CD4-positive, alpha-beta T cell (primary cell): ENCODE measurements at places on chromosomes 5 and 9. TPM values are rescaled to one million over a fixed set of nuclear protein-coding genes. Genes with fewer than 3 reads are reported as not detected.
A peak's percentile ranks its signal among the peaks of the same experiment; 100 is the strongest.

DNA sequence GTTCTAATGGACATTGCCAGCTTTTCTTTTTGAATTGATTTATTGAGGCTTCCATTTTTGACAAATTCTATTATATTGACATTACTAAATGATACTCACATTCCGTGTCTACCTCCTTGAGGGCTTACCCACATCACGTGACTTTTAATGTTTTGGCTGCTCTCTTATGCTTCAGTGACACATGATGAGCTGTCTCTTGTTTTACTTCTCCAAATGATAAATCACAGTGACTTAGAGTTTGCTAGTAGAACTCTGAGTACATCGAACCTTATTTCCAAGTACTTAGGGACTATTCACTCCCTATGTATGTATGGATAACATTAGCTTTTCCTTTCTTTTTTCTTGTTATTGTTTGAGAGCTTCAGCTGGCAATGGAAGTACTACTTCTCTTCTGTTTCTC is 169.8 kb upstream of the KCNN2 start:
- no peaks in the 10 kb centered on the region for H3K36me3 ChIP-seq
- no peaks in the 10 kb centered on the region for H3K27me3 ChIP-seq
- H3K4me3 ChIP-seq: no peak overlapping the region
- H3K27ac ChIP-seq: no peak overlapping the region
- no peak for DNase-seq

GRCh38 chr9:69585571-69585970 is 86.6 kb downstream of the APBA1 start:
- H3K27me3 ChIP-seq: no peaks in the 10 kb centered on the region
- H3K27ac ChIP-seq: no peak overlapping the region
- DNase-seq: no peak
- H3K4me1 ChIP-seq: no peaks in the 10 kb centered on the region
- H3K4me3 ChIP-seq: no peak overlapping the region

DNA sequence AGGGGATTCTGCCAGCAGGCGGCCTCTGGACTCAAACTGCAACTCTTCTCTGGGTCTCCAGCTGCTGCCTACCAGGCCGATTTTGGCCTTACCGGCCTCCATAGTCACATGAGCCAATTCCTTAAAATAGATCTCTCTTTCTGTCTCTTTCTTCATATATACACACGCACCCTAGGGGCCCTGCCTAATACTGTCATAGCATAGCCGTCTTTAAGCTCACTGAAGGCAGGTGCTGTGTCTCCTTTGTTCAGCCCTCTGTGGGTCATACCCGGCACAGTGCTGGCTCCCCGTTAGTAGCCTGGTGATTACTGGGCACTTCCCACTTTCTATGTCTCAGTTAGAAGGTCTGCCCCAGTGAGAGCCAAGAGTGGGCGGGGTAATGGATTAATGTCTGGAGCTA is 140.9 kb downstream of the HSPA4 start:
- H3K4me3 ChIP-seq: no peak overlapping the region
- H3K27ac ChIP-seq: no peak overlapping the region
- no peaks in the 10 kb centered on the region for H3K36me3 ChIP-seq

The RASGRF2 gene
- total RNA-seq: 21.9 TPM

GRCh38 chr5:19342942-19343341 is 645.1 kb downstream of the CDH18 start:
- H3K27me3 ChIP-seq: no peaks in the 10 kb centered on the region
- H3K4me1 ChIP-seq: no peaks in the 10 kb centered on the region
- H3K36me3 ChIP-seq: no peaks in the 10 kb centered on the region
- H3K27ac ChIP-seq: no peak overlapping the region
- DNase-seq: no peak

DNA sequence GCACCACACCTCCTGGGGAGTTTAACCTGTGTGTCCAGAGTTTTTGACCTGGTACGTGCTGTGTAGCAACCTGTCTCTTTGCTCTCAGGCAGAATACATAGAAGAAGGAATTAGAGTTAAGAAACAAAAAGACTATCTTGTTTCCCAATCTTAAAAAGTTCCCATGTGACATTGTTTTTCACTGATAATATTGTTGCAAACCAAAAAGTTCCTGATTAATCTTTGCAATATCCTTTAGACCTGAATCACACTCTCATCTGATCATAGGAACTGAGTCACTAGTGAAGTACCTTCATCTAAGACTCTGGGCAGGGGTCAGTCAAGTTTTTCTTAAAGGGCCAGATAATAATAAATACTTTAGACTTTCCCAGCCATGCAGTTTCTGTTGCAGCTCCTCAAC is 35.1 kb downstream of the BASP1 start:
- no peaks in the 10 kb centered on the region for H3K36me3 ChIP-seq
- no peaks in the 10 kb centered on the region for H3K4me1 ChIP-seq
- no peak overlapping the region for H3K27ac ChIP-seq
- no peak overlapping the region for H3K4me3 ChIP-seq

- H3K4me3 ChIP-seq: no peak overlapping the region
- no peak for DNase-seq
- no peaks in the 10 kb centered on the region for H3K4me1 ChIP-seq
- H3K36me3 ChIP-seq: no peaks in the 10 kb centered on the region
These were observed 420.8 kb upstream of the GRAMD2B start for GRCh38 chr5:126002222-126002897.

The ZSWIM6 gene
- total RNA-seq: 4.1 TPM

DNA sequence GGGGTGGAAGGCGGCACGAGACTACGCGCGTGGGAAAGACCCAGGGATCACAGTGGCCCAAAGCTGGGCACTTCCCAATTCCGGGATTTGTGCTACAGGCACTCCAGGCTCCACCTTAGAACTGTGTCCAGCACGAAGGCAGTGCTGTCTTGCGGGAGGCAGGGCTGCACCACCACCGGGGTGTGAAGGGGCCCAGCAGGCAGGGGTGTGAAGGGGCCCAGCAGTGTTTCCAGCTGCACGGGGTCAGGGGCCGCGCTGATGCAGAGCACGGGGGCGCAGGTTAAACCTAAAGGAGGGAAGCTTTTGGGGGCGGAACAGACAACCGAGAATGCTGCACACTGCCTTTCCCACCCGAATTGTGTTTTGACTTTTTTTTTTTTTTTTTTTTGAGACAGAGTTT is 1.1 kb upstream of the PDCD6 start:
- DNase-seq: no peak
- H3K27ac ChIP-seq: no peak overlapping the region
- no peaks in the 10 kb centered on the region for H3K27me3 ChIP-seq
- H3K4me3 ChIP-seq: peak overlapping the region; percentile 78
- H3K36me3 ChIP-seq: peaks cover 15% of the 10 kb centered on the region

The TAS2R1 gene
- total RNA-seq: not detected

DNA sequence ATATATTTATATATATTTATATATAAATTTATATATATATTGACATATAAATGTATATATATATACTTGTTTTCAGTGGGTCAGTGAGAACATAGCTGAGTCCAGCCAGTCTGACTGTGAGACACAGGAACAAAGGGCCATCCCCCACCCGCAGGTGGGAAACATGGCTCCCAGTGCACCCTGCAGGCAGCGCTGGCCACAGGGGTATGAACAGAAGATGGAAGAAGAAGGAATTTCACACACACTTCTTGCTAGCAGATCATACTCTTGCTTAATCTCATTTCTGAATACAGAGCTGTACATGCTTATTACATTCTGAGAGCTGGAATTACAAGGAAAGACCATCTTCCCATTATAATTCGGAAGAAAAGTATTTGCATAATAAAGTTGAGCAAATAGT is 595.4 kb downstream of the IRX1 start:
- H3K27me3 ChIP-seq: no peaks in the 10 kb centered on the region
- no peaks in the 10 kb centered on the region for H3K4me1 ChIP-seq
- H3K27ac ChIP-seq: no peak overlapping the region

- DNase-seq: no peak
- no peak overlapping the region for H3K4me3 ChIP-seq
- H3K27me3 ChIP-seq: no peaks in the 10 kb centered on the region
- H3K27ac ChIP-seq: no peak overlapping the region
These were observed 60.2 kb upstream of the HAPLN1 start for GRCh38 chr5:83780699-83781350.

The APBA1 gene
- total RNA-seq: 1.4 TPM

DNA sequence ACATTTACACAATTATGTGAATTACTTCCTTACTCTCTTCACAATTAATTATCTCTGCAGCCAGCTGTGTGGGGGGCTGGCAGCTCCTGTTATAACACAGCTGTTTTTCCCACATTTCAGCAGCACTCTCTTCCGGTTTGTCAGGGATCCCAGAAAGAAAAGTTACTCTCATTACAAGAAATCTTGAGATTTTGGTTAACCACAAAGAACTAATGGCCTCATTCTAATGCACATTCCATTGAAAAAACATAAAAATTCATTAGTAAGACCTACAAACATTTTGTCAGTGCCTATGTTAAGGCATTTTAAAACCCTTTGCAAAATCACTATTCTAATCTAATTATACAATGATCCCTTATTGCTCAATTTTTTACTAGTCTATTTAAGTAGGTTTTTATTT is 64.1 kb downstream of the PDE4D start:
- DNase-seq: no peak
- H3K4me1 ChIP-seq: no peaks in the 10 kb centered on the region
- H3K36me3 ChIP-seq: no peaks in the 10 kb centered on the region
- no peak overlapping the region for H3K4me3 ChIP-seq
- H3K27me3 ChIP-seq: no peaks in the 10 kb centered on the region

- no peak overlapping the region for H3K4me3 ChIP-seq
- H3K4me1 ChIP-seq: peaks cover 58% of the 10 kb centered on the region
- no peaks in the 10 kb centered on the region for H3K27me3 ChIP-seq
- no peaks in the 10 kb centered on the region for H3K36me3 ChIP-seq
These were observed 8.2 kb upstream of the PHYKPL start for GRCh38 chr5:178240766-178241165.

The SVEP1 gene
- not detected for total RNA-seq

GRCh38 chr9:131013771-131014676 is 5.0 kb downstream of the LAMC3 start:
- H3K4me1 ChIP-seq: peaks cover 3% of the 10 kb centered on the region
- peaks cover 25% of the 10 kb centered on the region for H3K27me3 ChIP-seq

DNA sequence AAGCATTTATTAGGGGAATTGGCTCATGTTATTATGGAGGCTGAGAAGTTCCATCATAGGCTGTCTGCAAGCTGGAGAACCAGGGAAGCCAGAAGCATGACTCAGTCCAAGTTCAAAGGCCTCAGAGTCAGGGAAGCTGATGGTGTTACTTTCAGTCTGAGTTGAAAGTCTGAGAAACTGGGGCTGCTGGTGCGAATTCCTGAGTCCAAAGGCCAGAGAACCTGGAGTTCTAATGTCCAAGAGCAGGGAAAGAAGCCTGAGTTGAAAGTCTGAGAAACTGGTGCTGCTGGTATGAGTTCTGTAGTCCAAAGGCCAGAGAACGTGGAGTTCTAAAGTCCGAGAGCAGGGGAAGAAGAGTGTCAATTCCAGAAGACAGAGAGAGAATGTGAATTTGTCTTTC is 641.1 kb downstream of the ISL1 start:
- H3K4me1 ChIP-seq: no peaks in the 10 kb centered on the region
- H3K4me3 ChIP-seq: no peak overlapping the region
- no peaks in the 10 kb centered on the region for H3K27me3 ChIP-seq
- H3K36me3 ChIP-seq: no peaks in the 10 kb centered on the region
- no peak overlapping the region for H3K27ac ChIP-seq

The RNF183 gene
- 0.44 TPM for total RNA-seq

The GCNT4 gene
- total RNA-seq: 7.2 TPM

The PCDHA6 gene
- total RNA-seq: not detected
